ENCODE measurements at places on chromosomes 4 and X.

- DNase-seq = no peak
Measured at GRCh38 chrX:71563921-71564320, 14.3 kb upstream of the GCNA start.

DNA sequence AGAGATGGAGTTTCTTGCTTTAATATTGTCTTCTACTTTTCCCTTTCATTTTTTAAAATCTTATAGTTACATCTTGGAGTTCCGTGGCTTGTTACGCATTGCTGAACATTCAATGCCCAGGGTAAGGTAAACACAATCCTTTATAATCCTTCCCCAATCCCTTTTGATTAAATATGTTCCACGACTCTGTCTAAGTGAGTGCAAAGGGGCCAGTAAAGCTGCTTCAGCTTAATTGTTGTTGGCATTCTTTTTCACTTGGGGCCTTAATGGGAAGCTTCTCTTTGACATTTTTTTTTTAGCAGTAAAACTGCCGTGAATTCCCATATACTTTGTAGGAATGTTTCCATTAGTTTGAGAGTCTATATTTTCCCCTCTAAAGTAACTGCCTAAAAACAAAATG, 1028.1 kb downstream of the C4orf33 start:
- DNase-seq = no peak

DNA sequence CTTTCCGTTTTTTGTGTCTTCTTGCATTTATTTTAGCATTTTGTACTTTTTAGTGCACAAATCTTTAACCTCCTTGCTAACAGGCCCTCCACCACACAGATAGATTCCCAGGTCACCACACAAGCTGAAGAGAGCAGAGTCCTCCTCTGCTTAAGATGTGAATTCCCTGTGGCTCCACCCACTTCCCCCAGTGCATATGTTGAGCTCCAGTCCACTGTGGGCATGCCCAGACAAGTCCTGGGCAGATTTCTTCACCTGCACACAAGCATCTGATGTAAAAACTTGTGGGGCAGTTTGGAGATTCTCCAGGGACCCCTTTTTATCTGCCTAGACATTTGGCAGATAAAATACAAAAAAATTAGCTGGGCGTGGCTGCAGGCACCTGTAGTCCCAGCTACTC, 19.8 kb upstream of the PASD1 start:
- no peak for DNase-seq

GRCh38 chr4:118975449-118976192, 87.0 kb downstream of the SYNPO2 start:
- no peak for DNase-seq

DNA sequence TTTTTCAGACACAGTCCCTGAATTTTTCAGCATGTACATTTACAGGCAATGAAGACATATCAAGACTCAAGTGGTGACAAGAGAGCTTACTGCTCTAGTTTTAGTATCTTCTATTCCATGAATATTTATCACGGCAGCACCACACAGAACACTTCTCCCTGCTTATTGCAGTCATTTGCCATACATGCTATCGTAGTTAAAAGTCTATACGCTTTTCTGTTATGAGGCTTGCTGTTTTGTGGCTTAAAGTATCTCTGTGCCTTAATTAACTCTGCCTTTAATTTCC, 65.4 kb upstream of the GK2 start:
- DNase-seq = no peak

- DNase-seq = no peak
Measured at GRCh38 chr4:95105112-95105511, 347.4 kb downstream of the BMPR1B start.

- DNase-seq = peak; percentile 27
Measured at GRCh38 chr4:24736066-24736465, 59.3 kb upstream of the SOD3 start.

GRCh38 chr4:158788516-158788915, 19.7 kb downstream of the FNIP2 start:
- DNase-seq = no peak

DNA sequence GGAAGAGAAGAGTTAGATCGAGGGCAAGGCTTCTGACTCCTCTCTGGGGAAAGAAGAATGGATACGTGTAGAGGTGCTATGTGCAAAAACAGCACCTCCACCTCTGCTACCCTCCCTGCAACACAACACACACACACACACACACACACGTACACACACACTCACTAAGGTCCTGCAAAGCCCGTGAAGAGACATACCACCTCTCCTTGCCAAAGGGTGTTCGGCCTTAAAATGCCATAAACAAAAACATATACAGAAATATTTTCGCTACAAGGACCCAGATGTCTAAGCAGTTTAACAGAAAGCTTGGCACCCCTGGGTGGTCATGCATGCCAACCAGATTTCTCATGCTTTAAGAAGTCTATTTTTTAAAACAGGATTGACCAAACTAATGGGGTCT, 1.5 kb downstream of the TIFA start:
- peak; percentile 19 for DNase-seq

GRCh38 chrX:37883196-37883595, 35.8 kb upstream of the DYNLT3 start:
- DNase-seq = no peak

DNA sequence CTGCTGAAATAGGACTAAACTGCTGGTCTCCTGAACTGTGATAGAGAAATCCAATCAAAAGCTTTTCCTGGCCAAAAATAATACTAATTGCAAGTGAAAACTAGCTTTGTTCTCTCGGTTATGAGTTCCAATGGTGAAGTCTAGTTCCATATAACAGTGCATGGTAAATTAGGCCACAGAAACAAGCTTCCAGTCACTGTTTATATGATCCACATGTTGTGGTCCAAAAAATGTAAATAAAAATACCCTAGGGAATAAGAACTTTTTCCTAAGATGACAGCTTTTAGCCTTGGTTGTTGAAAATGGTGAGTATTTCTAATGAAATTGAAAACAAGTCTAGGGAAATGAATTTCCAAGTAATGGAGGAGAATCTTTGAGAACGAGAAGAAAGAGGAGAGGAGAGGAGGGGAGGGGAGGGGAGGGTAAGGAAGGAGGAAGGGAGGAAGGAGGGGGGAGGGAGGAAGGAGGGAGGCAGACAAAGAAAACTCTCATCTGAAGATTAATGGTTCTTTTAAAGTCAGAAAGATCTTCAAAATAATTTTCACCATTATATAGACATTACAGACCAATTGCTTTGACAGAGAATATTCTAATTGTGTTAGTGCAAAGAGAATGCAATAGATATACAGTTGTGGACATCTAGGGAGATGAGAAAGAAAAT, 26.1 kb downstream of the PALLD start:
- DNase-seq = no peak

DNA sequence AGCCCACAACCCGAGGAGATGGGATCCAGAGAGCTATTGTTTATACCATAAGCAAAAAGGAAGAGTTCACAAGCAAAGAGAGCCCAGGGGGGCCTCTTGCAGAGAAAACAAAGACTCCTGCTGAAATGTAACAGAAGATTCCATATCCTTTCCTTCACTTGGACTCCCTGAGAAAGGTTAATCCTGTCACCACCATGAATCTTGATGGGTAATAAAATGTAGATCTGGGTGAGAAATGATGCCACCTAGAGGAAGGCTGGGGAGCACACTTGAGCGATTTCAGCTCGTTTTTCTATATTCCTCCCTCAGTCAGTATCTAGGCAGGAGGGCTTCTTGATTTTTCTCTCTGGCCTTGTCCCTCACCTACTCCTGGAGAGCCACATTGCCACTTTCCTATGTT, 10.2 kb upstream of the KCNE5 start:
- DNase-seq = no peak

DNA sequence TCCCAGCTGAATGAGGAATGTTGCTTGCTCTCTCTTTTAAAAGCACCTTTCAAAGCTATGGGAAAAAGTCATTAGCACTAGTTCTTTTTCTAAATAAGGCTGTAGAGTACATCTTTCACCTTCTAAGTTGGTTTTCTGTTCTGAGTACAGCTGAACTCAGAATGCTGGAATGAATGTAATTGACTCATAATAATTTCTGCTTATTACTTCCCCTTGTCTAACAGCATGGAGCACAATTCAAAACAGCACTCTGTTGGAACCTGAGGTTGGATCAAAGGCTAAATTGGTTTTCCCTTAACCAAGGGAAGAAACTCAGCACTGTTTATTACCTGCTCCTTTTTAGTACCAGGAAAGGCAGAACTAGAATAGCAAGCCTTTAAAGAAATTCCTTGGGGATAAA, 33.5 kb upstream of the CYP2U1 start:
- no peak for DNase-seq

DNA sequence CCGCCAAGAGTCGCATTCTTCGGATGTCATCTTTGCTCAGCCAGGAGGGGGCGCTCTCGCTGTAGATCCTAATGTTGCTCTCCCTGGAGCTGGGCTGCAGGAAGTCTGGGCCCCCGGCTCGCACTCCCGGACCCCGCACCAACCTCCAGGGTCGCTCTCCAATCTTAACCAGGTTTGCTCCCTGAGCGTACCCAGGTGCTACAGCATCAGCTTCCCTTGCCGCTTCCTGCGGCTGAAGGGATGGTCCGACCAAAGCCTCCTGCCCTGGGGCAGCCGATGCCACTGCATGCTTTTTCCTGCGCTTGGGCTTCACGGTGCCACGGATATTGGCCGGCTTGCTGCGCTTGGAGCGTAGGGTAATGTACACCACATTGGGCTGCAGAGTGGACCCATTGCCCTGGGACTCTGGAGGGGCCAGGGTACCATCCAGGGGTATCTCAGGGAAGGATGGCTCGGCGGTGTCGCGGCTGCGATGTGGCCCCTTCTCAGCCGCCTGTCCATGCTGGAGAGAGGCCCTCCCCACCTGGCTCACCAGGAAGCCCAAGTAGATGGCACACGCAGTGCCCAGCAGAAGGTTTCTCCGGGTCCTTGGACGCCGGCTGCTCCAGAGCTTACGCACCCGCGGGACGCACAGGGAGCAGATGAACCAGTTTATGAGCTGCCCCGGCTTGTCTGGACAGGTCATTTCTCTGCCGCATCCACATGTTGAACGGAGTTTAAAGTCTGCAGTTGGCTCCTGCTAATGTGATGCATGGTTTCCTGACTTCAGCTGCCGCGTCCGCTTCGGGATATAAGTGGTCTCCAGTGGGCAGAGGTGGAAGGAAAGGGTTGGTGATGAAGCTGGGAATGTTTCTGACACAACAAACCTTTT, 1.9 kb downstream of the GASK1B start:
- peak; percentile 41 for DNase-seq

- DNase-seq = no peak
Measured at GRCh38 chr4:34170946-34171345, 2073.4 kb downstream of the ARAP2 start.

DNA sequence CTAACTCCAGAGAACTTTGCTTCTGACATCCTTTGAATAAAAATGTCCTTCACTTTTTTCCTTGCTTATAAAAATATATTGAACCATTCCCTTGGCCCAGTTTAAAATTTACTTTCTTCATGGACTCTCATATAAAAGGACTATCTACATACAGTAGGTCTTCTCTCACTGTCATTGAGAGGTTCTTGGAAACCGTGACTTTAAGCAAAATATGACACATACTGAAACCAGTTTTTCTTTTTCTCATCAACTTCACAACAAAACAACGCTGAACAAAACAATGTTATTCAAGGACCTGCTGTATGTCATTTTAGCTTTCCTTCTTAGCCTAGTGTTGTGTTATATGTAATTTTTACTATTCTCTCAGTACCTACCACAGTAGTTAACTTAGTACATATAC, 496.8 kb downstream of the CENPC start:
- no peak for DNase-seq

GRCh38 chr4:2079006-2079405, 19.9 kb downstream of the NAT8L start:
- peak; percentile 7 for DNase-seq

DNA sequence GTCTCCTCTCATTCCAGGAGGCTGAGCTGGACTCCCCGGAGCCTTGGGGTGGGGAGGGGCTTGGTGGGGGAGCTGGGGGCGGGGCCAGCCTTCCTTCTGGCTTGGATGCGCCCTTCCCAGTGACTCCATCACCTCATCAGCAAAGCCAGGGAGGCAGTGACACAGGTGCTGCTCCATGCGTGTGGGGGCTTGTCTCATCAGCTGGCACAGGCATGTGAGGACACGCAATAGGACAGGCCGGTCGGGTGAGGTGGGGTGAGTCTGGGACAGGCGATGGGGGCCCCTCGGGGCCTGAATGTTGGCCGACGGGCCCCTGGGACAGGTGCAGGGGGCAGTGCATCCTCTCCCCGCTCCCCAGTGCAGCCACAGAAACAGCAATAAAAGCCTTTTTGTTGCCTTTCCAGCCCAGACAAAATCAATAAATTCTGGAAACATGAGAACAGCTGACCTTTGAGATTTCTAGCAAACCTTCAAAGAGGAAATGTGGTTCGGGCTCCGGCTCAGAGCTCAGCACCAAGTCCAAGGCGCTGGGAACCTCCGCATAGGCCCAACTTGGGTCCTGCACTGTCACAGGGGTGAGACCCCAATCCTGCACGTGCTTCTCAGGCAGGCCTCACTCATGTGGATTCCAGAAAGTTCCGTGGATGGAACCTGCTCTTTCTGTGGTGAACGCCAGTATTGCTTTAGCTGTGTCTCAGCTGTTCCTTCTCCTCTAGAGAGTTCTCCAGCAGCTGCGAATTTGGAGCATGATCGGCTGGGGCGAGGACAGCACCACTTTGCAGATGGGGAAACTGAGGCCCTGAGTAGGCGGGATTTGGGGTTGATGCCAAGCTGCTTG, 18.5 kb downstream of the ADRA2C start:
- no peak for DNase-seq

DNA sequence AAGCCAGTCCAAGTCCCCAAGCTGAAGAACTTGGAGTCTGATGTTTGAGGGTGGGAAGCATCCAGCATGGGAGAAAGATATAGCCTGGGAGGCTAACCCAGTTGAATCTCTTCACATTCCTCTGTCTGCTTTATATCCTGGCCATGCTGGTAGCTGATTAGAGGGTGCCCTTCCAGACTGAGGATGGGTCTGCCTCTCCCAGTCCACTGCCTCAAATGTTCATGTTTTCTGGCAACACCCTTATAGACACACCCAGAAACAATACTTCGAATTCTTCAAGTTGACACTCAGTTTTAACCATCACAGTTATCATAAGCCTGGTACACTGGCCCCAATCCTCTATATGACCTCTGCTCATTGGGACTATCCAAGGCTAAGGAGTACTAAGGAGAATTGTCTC, 124.1 kb upstream of the WDR1 start:
- no peak for DNase-seq

GRCh38 chr4:155956461-155956860, 2.8 kb upstream of the CTSO start:
- DNase-seq = no peak

- no peak for DNase-seq
Measured at GRCh38 chrX:109760922-109761250, 27.8 kb upstream of the ACSL4 start.

DNA sequence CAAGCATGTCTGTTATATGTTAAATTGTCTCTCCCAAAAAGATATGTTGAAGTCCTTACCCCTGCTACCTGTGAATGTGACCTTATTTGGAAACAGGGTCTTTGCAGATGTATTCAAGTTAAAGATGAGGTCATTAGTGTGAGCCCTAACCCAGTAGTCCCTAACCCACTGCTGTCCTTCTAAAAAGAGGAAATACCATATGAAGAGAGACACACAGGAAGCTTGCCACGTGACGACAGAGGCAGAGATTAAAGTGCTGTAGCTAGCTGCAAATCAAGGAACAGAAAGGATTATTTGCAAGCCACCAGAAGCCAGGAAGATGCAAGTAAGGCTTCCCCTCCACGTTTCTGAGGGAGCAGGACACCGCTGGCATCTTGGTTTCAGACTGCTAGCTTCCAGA, 150.1 kb downstream of the HNRNPD start:
- DNase-seq = peak; percentile 38

Measured in left colon (tissue), 2 donors.